ENCODE measurements at places on chromosomes 12 and 14.

DNA sequence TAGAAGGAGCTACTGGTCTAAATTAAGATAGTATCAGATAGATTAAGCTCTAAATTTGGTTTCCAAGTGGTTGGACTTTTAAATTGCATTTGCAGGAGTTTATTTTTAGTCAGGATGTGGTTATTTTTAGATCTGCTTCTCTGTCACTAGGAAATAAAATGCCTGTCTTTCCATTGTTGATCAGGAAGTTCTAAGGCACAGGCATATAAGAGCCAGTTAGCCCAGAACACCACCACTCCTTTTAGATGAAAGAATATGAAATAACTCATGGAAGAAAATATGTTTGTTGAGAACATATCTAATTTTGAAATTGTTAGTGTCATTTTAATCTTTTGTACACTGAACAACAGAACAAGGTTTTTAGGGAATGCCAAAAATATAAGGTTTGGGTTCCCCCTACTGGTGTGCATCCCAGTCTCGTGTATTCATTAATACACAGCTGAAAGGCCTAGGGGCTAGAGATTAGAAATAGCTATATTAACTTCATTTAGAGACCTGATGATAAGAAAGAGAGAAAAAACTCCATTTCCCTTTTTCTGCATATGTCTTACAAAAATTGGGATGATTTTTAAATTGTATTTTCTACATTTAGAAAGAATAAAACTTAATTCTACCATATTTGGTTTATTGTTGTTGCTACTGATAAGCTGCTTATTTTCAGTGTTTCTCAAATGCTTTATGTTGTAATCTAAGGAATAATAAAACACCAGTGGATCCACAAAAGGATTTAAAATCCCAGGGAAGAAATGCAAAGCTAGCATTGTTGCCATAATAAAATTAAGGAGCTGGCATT is 67.2 kb downstream of the RIC8B start:
- no peak for DNase-seq

GRCh38 chr14:50839048-50839447 is 8.1 kb upstream of the NIN start:
- DNase-seq = no peak

GRCh38 chr12:49777800-49778748 is 36.7 kb downstream of the TMBIM6 start:
- DNase-seq = peak; percentile 43

DNA sequence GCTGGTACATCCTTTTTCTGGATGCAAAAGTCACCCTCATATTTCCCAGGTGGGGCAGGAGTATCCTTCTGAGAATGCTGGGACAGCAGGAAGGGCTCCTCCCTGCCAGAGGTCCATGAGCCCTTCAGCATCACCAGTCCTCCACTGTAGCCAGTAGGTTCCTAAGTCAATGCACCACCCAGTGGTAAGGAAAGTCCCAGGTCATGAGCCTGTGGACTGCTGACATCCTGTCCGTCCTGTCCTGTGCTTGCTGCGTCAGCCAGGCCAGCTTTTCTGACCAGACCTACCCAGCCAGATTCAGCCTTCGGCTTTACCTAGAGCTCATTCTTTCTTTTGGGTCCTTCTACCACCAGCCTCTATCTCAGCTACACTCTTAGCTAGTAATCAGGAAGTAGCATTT is 23.0 kb upstream of the ACTN1 start:
- no peak for DNase-seq
